Vein endothelial cell (primary cell): ENCODE measurements at places on chromosomes 2 and 18. TPM values are rescaled to one million over a fixed set of nuclear protein-coding genes. Genes with fewer than 3 reads are reported as not detected.

The ERMN gene
- total RNA-seq: not detected in 2 replicates

The KIF5C gene
- total RNA-seq: 0.29 and 0.33 TPM in 2 replicates

The SLC30A3 gene
- total RNA-seq: 3.2 and 11.8 TPM in 2 replicates

The SNORC gene
- total RNA-seq: 0.65 and 1.3 TPM in 2 replicates

The SCN2A gene
- total RNA-seq: under 0.01 TPM in 1 of 2 replicates, not detected in the other

The ASPRV1 gene
- 0.33 and 0.38 TPM in 2 replicates for total RNA-seq

The LHCGR gene
- not detected in 2 replicates for total RNA-seq

The MRPL30 gene
- 42.4 and 59.8 TPM in 2 replicates for total RNA-seq

The PLCD4 gene
- 2.9 and 6.5 TPM in 2 replicates for total RNA-seq

The SCYGR4 gene
- total RNA-seq: not detected in 2 replicates

The SDC1 gene
- 3.9 and 5.9 TPM in 2 replicates for total RNA-seq

The ESPNL gene
- total RNA-seq: under 0.01 TPM in 1 of 2 replicates, not detected in the other

The ASAP2 gene
- 68.0 and 72.8 TPM in 2 replicates for total RNA-seq

The ANKZF1 gene
- total RNA-seq: 18.5 and 22.5 TPM in 2 replicates

The BCL11A gene
- total RNA-seq: 0.33 and 0.38 TPM in 2 replicates

The VPS4B gene
- total RNA-seq: 36.9 and 47.4 TPM in 2 replicates

The IGFBP5 gene
- 0.48 and 0.65 TPM in 2 replicates for total RNA-seq

The KYNU gene
- total RNA-seq: not detected in 2 replicates

The RFTN2 gene
- 5.9 and 9.1 TPM in 2 replicates for total RNA-seq

The LCT gene
- under 0.01 TPM in 1 of 2 replicates, not detected in the other for total RNA-seq

The FAHD2B gene
- 5.3 and 7.8 TPM in 2 replicates for total RNA-seq

The RNU2-63P gene
- total RNA-seq: not detected in 2 replicates

The WNT10A gene
- total RNA-seq: not detected in 2 replicates

The CYRIA gene
- 31.4 and 38.0 TPM in 2 replicates for total RNA-seq

The SCN3A gene
- not detected in 2 replicates for total RNA-seq

The RAB6C gene
- total RNA-seq: not detected in 2 replicates

The SCG2 gene
- total RNA-seq: not detected in 2 replicates

The DHRS9 gene
- 0.33 and 3.7 TPM in 2 replicates for total RNA-seq

The XDH gene
- not detected in 2 replicates for total RNA-seq

The SKOR2 gene
- not detected in 2 replicates for total RNA-seq
